ENCODE measurements at places on chromosomes 5 and 9.

- no peak for DNase-seq
Measured at GRCh38 chr9:70259512-70259802, 679 bp downstream of the SMC5 start.

DNA sequence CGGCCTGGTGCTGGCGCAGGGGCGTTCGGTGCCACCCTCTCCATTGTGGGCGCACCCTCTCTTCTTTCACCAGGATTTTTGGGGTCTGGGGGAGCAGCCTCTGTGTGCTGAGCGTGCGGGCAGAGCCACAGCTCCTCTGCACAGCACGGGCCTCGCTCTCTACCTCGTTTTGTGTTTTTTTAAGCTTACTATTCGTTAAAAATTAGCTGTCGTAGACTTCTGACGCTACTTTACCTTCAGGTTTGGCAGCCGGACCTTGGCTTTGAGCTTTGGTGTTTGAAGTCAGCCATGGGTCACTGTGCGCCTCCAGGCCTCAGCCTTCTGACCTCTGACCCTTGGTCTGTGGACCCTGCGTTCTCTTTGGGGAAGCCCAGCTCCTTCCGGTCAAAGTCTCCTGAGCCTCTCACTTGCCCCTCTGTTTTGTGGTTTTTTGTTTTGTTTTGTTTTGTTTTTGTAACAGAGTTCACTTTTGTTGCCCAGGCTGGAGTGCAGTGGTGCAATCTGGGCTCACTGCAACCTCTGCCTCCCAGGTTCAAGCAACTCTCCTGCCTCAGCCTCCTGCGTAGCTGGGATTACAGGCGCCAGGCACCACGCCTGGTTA lies 88.2 kb upstream of the CACNA1B start:
- DNase-seq: no peak

DNA sequence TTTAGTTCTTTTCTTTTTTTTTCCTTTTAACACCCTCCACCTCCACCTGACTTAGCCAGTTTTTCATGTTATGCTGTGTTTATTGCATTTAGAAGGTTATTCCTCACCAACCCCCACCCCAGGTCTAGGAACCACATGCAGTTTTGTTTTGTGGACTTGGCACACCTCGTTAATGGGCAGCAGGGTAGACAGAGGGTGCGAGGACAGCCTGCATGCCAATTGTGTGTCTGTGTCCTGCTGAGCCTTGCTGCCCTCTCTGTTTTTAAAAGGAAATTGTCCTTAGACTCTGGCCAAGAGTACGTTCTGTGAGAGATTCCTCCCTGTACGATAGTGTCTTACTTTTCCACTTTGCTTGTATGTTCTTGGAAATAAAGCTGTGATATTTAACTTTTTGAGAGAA lies 13.9 kb downstream of the PIK3R1 start:
- no peak for DNase-seq

DNA sequence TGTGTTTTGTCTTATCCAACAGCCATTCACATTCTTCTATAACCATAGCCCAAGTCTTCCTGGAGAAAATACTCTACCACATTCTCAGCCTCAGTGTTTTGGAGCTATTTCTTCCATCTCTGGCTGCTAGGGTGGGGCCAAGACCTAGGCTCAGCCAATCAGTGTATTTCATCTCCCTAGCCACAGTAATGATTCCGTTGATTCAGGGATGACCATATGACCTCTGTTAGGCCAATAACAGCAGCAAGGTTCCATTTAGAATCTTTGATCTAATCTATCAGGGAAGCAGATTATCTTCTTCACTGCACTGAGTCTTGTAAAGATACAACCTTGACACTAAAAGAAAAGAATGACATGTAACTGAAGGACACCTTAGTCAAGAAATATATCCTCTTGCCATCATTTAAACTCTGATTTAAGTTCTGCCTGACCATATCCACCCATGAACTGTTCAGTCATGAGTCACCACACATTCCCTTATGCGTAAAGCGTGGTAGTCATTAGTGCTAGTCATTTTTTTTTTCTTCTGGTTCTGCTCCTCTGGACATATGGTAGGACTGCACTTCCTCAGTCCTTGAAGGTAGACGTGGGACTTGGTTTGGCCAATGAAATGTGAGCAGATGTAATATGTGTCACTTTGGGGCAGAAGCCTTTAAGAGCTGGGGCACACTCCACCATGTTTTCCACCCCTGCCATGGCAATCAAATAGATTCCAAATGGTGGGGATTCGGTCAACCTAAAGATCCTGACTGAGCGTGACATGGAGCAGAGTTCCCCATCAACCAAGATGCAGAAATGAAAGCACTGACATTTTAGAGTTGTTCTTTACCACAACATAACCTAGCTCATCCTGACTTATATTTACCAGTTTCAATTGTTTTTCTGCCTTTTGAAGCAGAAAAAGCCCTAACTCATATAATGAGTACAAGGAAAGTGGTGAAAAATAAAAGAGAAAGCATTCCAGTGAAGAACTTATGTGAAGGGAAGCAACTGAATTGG lies 12.7 kb upstream of the PRELID2 start:
- no peak for DNase-seq

- DNase-seq: no peak
Measured at GRCh38 chr9:116447934-116448333, 239.2 kb upstream of the TRIM32 start.

- DNase-seq: no peak
Measured at GRCh38 chr5:119512277-119512676, 60.0 kb downstream of the HSD17B4 start.

Data from stimulated activated CD4-positive, alpha-beta T cell treated with anti-CD3 and anti-CD28 coated beads, TNF-alpha, amount 100 ng/mL, for 4 hours (primary cell).